ENCODE measurements at places on chromosomes 3 and 15.

DNA sequence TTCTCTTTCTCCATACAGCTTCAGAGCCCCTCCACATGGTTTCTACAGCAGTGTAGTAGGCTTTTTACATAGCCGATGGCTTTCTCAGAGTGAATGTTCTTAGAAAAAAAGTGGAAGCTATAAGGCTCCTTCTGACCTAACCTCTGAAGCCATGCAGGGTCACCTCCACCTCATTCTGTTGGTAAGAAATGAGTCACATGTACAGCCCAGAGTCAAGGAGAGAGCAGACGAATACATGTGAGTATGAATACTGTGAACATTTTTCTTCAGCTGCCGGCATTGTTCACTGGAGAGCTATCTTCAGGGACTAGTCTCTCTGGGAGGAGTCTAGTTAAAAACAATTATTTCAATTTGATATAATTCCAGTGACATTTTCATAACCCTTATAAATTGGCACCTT lies 68.2 kb upstream of the THRB start:
- no peak for DNase-seq

DNA sequence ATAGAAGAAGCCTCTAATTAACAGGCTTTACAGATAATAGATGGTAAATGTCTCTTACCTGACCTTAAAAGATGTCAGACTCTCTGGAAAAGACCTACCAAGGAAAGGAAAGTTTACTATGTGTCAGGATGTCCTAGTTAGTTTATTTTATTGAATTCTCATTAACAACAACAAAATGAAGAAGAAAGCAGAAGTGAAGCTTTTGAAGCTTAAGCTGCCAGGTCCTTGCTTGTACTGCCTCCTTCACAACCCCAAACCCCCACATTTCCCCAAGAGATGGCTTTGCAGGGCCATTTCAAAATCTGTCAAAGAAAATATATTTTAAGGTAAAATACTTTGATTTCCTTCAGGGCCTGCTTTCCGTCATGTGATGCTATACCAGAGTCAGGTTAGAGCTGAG lies 798.4 kb downstream of the TUSC7 start:
- no peak for DNase-seq

GRCh38 chr3:110697961-110698360 lies 373.7 kb upstream of the NECTIN3 start:
- peak; percentile 6 for DNase-seq

- no peak for DNase-seq
Measured at GRCh38 chr15:95770196-95770595, 560.3 kb upstream of the NR2F2 start.

GRCh38 chr3:190076601-190077394 lies 43.9 kb downstream of the P3H2 start:
- peak; percentile 98 for DNase-seq

GRCh38 chr3:123559040-123559861 lies 25.6 kb downstream of the HACD2 start:
- DNase-seq, result peak; percentile 49

GRCh38 chr3:55197021-55197420 lies 269.2 kb upstream of the LRTM1 start:
- DNase-seq, result no peak

- DNase-seq, result no peak
Measured at GRCh38 chr15:78509726-78510312, 2.4 kb downstream of the HYKK start.

GRCh38 chr3:25495726-25496253 lies 67.7 kb downstream of the RARB start:
- DNase-seq, result no peak

DNA sequence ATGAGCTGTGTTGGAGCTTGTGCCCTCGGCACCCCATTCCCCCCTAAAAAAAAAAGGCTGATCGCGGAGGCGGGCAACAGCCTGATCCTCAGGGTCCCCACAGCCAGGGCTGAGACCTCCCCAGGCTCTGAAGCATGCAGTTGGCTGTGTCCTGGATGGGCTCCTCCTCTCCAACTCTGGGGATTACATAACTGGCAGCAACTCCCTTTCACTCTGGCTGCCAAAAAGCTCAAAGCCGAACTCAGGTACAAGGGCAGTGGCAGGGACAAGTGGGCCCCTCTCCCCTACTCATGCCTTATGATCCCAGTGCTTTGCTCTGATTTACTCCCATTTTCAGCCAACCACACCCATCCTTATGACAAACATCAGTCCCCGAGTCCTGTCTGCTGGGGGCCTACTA lies 18.3 kb downstream of the TPRA1 start:
- DNase-seq, result no peak

DNA sequence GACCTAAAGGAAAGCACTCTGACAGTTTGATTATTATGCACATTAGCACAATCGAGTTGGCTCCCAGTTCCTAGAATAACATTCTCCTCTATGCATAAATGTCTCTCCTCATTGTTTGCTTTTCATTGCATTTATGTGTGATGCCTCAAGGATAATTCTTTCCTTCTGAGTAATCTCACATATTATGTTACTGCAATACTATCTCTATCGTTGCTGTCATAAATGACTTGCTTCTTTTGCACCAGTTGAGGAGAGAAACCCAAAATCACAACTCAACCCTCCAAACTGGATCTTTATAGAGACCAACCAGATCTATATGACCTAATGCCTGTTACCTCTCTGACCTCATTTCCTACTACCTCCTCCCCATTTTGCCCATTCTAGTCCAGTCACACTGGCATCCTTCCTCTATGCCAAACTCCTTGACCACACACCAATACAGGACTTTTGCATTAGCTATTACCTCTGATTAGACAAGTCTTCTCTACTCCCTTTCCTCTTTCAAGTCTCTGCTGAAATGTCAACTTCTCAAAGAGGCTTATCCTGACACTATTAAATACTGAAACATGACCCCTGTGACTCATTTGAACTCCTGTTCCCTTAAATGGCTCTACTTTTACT lies 1026.0 kb downstream of the TUSC7 start:
- peak; percentile 64 for DNase-seq

DNA sequence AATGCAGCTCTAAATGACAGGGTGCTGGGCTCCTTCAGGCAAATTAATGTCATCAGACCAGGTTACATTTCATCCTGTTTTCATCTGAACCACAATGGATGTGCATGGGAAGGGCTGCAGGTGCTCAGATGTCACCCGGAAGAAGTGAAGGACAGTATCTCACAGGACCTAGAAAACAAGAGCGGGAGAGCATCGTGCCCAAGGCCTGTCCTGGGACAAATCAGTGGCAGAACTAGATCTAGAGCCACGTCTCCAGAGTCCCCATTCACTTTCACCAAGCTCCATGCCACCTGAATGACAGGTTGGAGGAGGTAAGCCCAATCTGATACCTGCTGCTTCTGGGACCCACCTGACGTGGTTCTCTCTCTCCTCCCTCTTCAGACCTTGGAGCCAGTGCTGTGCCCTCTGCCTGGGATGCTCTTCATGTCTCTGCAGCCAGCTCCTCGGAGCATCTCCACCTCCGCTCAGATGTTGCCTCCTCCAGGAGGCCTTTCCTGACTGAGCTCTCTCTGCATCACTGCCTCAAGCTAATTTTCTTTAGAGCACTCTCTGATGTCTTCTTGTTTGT lies 77.3 kb downstream of the CPN2 start:
- DNase-seq, result no peak

- DNase-seq, result no peak
Measured at GRCh38 chr3:40290396-40290795, 19.1 kb upstream of the EIF1B start.

- DNase-seq, result no peak
Measured at GRCh38 chr3:125433611-125434041, 58.5 kb upstream of the ZNF148 start.

DNA sequence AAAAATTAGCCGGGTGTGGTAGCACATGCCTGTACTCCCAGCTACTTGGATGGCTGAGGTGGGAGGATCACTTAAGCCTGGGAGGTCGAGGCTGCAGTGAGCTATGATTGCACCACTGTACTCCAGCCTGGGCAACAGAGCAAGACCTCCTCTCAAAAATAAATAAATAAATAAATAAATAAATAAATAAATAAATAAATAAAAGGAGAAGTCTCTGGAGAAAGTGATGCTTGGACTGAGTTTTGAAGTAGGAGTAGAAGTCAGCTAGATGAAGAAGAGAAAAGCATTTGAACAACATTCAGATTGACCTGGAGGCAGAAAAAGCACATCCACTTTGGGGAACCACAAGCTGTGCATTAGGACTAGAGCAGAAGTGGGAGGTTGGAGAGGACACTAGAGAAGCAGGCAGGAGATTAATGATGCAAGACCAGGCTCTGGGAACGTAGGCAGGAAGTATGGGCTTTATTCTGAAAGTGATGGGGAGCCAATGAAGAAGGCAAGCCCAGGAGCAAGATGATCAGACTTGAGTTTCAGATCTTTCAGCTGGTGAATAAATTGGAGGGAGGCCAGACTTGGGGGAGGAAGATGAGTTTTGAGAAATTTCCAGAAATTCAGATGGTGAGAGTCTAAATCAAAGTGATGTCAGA lies 48.7 kb downstream of the KLHL6 start:
- no peak for DNase-seq

- no peak for DNase-seq
Measured at GRCh38 chr3:51379301-51379700, 5.8 kb upstream of the MANF start.

DNA sequence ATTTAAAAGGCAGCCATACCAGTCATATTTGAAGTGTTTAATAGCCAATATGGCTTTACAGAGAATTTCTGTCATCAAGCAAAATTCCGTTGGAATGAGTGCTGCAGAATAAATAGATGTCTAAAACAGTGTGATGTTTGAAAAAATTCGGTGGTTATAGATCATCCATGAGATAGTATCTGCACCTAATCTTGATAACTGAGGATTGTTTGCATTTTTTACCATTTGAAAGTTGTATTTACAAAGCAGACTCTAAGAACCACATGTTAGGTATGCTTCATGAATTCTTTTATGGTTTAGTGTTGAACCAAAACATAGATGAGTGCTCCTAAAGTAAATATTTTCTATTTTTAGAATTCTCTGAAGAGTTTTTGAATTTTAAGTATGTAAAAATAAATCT lies 476.1 kb downstream of the NAALADL2 start:
- DNase-seq, result no peak

GRCh38 chr15:93477721-93478120 lies 388.7 kb upstream of the RGMA start:
- no peak for DNase-seq

GRCh38 chr3:122063908-122064307 lies 8.7 kb downstream of the CD86 start:
- no peak for DNase-seq

DNA sequence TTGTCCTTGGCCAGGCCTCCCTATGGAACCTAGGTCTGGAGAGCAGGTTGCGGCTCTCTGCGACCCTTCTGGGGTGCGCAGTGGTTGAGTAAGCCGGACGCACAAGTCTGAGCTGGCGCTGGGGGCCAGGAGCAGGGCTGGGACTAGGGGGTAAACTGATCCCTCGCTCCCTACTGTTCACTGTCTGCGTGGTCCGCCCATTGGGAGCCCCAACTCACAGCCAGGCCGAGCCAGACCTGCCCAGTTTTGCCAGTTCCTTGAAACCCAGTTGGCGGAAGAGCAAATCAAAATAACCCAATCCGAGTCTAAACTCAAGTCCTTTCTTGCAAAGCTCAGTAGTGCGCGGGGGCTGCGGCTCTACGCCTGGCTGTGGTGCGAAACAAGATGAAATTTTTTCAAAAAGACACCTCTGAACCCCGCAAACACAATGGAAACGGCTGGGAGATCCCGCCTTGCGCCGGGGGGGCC lies 17.5 kb downstream of the RGMA start:
- DNase-seq, result peak; percentile 20

Data from fibroblast of the conjunctiva (primary cell).